ENCODE measurements at places on chromosomes 11 and 22. TPM values are rescaled to one million over a fixed set of nuclear protein-coding genes. Genes with fewer than 3 reads are reported as not detected.

DNA sequence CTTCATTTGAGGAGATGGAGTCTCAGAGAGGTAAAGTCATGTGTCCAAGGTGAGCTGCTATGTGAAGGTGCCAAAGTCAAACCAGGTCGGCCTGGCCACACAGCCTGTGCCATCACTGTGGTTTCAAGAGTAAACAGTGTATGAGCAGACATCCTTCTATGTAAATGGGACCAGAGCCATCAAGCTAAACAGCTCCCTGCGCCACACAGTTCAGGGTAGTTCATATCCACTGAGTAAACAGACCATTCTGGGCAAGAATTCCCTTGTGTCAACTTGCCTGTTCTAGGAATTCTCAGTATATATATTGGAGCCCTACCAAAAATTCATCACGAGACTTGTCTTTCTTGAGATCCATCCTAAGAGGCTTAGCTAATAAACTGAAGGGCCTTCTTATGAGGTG lies 77.5 kb downstream of the AMOTL1 start:
- H3K27me3 ChIP-seq: no peaks in the 10 kb centered on the region
- H3K27ac ChIP-seq: no peak overlapping the region
- DNase-seq: no peak
- no peaks in the 10 kb centered on the region for H3K36me3 ChIP-seq
- H3K4me3 ChIP-seq: no peak overlapping the region
- no peaks in the 10 kb centered on the region for H3K4me1 ChIP-seq

- H3K27ac ChIP-seq: no peak overlapping the region
- no peaks in the 10 kb centered on the region for H3K27me3 ChIP-seq
- no peak for DNase-seq
- no peaks in the 10 kb centered on the region for H3K36me3 ChIP-seq
Measured at GRCh38 chr11:94131047-94131717, 2.5 kb downstream of the PANX1 start.

DNA sequence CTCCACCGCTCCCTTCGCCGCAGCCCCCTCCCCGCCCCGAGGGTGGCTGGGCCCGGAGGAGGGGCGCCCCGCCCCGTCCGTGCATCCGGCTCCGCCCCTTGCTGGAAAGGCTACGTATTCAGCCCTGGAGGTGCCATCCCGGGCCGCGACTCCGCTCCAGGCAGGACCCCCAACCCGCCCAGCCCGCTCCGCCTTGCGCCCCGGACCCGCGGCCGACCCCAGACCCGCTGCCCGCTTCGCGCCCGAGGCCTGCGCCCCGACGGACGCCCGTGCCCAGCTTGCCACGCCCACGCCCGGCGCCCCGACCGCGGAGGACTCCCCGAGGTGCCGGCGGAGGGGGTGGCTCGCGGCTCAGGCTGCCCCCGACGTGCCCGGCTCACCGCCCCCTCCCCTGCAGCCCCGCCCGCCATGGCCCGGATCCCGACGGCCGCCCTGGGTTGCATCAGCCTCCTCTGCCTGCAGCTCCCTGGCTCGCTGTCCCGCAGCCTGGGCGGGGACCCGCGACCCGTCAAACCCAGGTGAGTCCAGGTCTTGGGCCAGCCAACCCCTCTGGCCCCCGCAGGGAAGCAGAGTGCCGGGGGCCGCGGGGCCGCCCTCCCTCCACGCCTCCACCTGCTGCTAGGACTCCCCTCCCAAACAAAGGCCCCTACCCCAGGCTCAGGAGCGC lies at the start of gene ADM2:
Gene ADM2 (plus strand): TSS at position 104 of the 667 bp plus-strand sequence. CDS start 305 bp downstream, at position 409.
- H3K27me3 ChIP-seq: peaks cover 2% of the 10 kb centered on the region
- H3K27ac ChIP-seq: no peak within 1 kb of the TSS
- DNase-seq: peak; percentile 85
- peaks cover 17% of the 10 kb centered on the region for H3K4me1 ChIP-seq
- peak within 1 kb of the TSS; percentile 47 for H3K4me3 ChIP-seq
- H3K36me3 ChIP-seq: no peaks in the 10 kb centered on the region

DNA sequence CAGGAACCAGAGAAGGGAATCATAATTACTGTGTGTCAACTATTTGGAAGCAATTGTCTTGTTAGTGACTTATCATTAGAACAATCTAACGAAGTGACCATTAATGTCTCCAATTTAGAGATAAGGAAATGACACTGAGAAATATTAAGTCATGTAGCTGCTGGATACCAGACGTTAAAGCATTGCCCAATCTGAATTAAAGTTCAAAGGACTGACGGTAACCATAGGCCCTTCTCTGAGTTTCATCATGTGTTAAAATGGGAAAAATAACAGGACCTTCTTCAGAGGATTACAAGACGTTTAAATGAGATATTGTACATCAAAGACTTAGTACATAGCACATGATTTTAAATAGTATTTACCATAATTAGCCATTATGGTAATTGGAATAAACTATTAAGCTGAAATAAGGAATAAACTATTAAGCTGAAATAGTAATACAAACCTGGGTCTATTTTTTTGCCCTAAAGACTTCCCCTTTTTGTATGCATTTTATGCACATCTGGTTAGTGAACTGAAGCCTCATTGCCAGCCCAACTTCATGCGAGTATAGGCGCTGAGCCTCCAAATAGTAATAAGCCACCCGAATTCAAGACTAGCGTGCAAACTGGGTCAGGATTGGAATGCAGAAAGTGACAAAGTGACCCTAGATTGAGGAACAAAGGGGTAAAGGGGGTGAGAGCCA lies 41.0 kb downstream of the GLYATL1 start:
- H3K27ac ChIP-seq: no peak overlapping the region
- no peak for DNase-seq
- no peaks in the 10 kb centered on the region for H3K27me3 ChIP-seq
- H3K4me3 ChIP-seq: no peak overlapping the region

- DNase-seq: no peak
- H3K4me3 ChIP-seq: no peak overlapping the region
- no peaks in the 10 kb centered on the region for H3K36me3 ChIP-seq
Measured at GRCh38 chr11:5258543-5259262, 4.1 kb upstream of the HBG2 start.

GRCh38 chr11:117072517-117073461 lies 25.4 kb downstream of the SIK3 start:
- H3K4me3 ChIP-seq: no peak overlapping the region
- no peaks in the 10 kb centered on the region for H3K27me3 ChIP-seq
- H3K4me1 ChIP-seq: peaks cover 30% of the 10 kb centered on the region

DNA sequence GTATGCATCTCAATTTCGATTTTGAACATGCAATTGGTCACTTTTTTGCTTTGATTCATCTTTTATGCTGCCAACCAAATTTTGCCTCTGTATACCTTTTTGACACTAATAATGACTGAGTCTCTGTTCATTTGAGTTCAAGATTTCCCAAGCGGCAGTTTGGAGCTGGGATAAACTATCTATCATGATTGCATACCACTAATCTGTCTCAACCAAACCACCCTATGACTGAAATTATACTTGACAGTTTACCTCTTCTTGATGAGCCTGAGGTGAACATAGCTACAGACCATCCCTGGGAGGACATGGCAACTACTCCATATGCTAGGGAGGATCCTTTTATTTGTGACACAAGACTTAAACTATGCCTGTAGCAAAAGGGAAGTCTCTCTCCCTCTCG lies 146.2 kb downstream of the PAX6 start:
- H3K4me1 ChIP-seq: no peaks in the 10 kb centered on the region
- H3K27me3 ChIP-seq: no peaks in the 10 kb centered on the region
- no peak overlapping the region for H3K27ac ChIP-seq
- DNase-seq: no peak
- no peaks in the 10 kb centered on the region for H3K36me3 ChIP-seq

DNA sequence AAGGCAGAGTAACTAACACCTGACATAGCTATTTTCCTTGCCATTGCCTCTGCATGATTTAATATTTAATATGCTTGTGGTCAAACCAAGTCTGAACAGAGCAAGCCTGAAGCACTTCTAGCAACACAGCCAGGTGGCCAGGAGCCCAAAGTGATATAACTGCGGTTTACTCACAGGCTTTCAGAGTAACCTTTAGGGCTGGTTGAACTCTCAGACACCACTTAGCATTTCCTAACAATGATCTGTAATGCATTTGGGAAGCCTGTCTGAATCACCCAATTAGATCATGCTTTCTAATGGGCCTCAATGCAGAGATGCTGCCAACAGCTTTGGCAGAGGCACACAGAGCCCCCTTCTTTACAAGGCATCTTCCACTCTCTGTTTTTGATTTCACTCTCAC lies 96.1 kb downstream of the FDX1 start:
- H3K36me3 ChIP-seq: no peaks in the 10 kb centered on the region
- H3K27me3 ChIP-seq: no peaks in the 10 kb centered on the region
- H3K4me1 ChIP-seq: peaks cover 6% of the 10 kb centered on the region
- H3K27ac ChIP-seq: no peak overlapping the region
- no peak for DNase-seq

DNA sequence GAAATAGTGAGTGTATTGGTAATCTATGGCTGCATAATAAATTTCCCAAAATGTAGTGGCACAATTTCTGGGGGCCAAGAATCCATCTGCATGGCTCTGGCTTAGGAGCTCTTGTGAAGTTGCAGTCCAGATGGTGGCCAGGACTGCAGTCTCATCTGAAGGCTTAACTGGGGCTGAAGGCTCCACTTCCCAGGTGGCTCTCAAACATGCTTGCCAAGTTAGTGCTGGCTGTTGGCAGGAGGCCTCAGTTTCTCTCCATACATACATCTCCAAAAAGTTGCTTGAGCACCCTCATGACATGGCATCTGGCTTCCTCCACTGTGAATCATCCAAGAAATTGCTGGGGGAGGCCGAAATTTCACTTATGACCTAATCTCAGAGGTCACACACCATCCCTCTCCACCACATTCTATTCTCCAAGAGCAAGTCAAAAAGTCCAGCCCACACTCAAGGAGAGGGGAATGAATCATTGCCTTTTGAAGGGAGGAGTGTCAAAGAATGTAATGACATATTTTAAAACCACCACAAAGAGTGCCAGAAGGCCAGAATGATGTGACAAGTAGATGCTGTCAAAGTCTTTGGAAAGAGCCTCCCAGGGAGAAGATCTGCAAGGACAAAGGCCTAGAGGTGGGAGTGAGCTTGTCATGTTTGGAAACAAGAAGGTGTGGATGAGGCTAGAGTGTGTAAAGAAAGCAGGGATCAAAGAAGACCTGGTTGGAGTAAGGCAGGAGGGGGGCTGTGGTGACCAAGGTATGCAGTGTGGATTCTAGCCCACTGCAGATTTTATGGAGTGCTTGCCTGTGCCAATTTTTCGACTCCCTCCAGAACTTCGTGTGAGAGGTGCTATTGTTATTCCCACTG lies 566.2 kb downstream of the MIAT start:
- H3K4me1 ChIP-seq: no peaks in the 10 kb centered on the region
- no peaks in the 10 kb centered on the region for H3K36me3 ChIP-seq
- no peak for DNase-seq

DNA sequence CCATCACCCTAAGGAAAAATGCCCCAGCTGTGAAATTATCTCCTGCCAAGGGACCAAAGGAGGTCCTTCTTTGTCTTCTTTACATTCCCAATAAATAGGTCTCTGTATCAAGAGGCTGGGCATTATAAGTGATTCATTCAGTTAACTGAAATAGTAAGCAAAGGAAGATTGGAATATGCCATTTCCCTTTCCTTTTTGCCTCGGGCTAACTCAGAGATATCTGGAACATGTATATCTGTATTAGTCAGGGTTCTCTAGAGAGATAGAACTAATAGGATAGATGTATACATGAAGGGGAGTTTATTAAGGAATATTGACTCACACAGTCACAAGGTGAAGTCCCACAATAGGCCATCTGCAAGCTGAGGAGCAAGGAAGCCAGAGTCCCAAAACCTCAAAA lies 15.3 kb upstream of the CWF19L2 start:
- no peak for DNase-seq
- no peak overlapping the region for H3K4me3 ChIP-seq
- H3K36me3 ChIP-seq: no peaks in the 10 kb centered on the region

- DNase-seq: no peak
- H3K27ac ChIP-seq: no peak overlapping the region
- H3K4me1 ChIP-seq: no peaks in the 10 kb centered on the region
- no peaks in the 10 kb centered on the region for H3K27me3 ChIP-seq
Measured at GRCh38 chr11:95827696-95828095, 37.4 kb downstream of the CEP57 start.

DNA sequence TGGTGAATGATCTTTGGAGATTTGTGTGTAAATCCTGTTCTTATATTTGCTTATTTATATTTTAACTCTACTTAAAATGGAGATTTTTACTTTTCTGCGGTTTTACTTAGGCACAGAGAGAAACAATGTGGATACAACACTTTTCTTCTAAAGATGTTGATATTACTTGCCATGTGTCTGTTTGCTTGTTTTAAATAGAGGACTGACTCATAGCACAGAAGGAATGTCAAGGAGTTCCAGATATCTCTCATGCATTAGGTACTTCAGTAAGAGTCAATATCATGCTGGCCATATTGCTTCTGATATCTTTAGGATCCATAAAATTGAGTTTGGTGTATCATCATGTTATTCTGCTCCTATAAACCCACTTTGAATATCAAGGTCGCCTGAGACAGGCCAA lies 395.0 kb downstream of the OPCML start:
- no peaks in the 10 kb centered on the region for H3K36me3 ChIP-seq
- no peak for DNase-seq
- no peak overlapping the region for H3K4me3 ChIP-seq
- no peak overlapping the region for H3K27ac ChIP-seq
- no peaks in the 10 kb centered on the region for H3K4me1 ChIP-seq

DNA sequence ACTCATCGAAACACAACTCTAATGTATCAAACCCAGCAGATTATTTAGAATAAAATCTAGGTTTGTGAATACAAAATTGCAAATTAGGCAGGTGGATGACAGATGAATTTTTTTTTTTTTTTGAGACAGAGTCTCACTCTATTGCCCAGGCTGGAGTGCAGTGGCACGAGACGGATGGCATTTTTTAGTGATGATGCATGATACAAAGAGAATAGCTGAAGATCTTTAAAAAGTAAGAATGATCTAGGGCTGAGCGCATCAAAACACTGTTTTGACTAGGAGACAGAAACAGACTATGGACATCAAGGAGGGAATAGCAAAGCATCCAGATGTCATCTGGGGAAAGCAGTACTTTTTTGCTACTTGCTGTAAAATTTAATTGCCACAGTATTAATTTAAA lies 63.8 kb downstream of the IMMP1L start:
- H3K4me3 ChIP-seq: no peak overlapping the region
- H3K27ac ChIP-seq: no peak overlapping the region
- no peaks in the 10 kb centered on the region for H3K27me3 ChIP-seq
- H3K4me1 ChIP-seq: no peaks in the 10 kb centered on the region

DNA sequence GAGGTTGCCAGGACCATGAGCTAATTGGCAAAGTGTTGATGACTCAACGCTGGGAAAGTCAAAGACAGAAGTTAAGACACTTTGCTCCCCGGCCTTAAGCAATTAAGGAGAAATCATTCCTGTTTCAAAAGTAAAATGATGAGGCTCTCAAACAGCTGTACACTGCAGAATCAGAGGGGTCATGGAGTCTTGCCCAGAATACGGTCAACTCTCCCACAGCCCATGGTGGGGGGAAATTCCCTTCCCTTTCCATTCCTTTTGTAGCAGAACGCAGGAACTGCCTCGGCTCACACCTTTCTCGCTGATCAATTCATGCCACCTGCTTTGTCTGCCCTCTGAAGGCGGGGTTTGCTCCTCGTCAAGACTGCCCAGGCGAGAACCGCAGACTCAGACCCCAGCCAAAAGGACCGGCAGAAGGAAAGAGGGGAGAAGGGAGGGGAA lies 52.8 kb downstream of the MN1 start:
- no peaks in the 10 kb centered on the region for H3K4me1 ChIP-seq
- H3K36me3 ChIP-seq: no peaks in the 10 kb centered on the region
- H3K27me3 ChIP-seq: peaks cover 6% of the 10 kb centered on the region
- no peak overlapping the region for H3K27ac ChIP-seq

GRCh38 chr11:17743808-17744119 lies 9.2 kb downstream of the KCNC1 start:
- DNase-seq: no peak
- H3K36me3 ChIP-seq: no peaks in the 10 kb centered on the region
- H3K4me3 ChIP-seq: no peak overlapping the region

Gene SGSM1
- 1.9 TPM for total RNA-seq

Gene SHISA8
- 0.56 TPM for total RNA-seq

Gene SLC22A9
- not detected for total RNA-seq

Gene CDC42BPG
- total RNA-seq: 9.7 TPM

Gene GRK2
- 325 TPM for total RNA-seq

Gene MRGPRX3
- total RNA-seq: not detected

Gene LARGE2
- 2.7 TPM for total RNA-seq

All from CD4-positive, alpha-beta T cell (primary cell).